ENCODE measurements at places on chromosomes 7 and 10.
A peak's percentile ranks its signal among the peaks of the same experiment; 100 is the strongest.

DNA sequence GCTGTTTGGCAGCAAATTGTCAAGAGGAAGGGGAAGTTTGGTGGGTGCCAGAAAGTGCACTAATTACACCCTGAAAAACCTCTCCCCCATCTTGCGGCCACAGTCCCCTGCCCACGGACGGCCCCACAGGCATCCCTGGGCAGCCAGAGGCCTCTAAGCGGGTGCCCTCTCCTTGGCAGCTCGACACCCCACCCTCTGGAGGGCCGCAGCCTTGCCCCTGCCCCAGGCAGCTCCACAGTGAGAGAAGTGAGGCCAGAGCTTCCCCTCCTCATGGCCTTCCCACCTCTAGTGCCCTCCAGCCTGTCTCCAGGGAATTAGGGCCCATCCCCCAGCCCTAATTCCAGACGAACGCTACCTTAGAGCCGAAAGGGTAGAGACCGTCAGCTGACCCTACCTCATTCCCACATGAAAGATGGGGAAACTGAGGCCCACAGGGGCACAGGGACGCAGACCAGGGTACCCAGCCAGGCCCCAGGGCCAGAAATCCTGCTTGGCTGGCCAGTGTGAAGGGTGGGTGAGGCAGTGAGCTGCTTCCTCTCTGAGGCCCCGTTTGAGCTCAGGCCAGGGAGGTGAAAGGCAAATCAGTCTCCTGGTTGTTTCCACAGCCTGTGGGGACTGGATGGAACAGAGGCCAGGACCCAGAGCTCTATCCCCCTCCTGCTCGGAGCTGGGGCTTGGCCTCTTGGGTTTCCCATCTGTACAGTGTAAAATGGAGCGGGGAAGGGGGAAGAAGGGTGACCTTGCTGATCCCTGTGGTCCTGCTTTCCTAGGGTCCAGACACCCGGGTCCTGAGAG lies 10.0 kb downstream of the ZCCHC24 start:
- no peak for DNase-seq

- no peak for DNase-seq
Observed at GRCh38 chr7:77893813-77894212, 95.2 kb downstream of the PHTF2 start.

DNA sequence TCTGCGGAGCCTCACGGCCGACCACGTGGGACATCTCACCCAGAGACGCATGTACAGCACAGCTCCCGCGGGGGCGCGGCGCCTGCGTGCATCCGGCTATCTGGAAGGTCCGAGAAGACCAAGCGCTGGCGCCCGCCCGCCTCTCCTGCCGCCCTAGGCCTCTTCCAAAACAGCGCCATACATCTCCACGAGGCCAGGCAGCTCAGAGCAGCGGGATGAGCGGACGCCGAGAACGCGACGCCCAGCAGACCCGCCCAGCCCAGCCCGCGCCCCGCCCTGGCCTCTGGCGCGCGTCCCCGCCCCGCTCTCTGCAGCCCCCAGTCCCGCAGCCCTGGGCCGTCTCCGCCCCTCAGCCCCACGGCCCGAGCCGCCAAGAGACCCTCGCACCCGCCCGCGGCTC lies 20.3 kb upstream of the LANCL2 start:
- no peak for DNase-seq

DNA sequence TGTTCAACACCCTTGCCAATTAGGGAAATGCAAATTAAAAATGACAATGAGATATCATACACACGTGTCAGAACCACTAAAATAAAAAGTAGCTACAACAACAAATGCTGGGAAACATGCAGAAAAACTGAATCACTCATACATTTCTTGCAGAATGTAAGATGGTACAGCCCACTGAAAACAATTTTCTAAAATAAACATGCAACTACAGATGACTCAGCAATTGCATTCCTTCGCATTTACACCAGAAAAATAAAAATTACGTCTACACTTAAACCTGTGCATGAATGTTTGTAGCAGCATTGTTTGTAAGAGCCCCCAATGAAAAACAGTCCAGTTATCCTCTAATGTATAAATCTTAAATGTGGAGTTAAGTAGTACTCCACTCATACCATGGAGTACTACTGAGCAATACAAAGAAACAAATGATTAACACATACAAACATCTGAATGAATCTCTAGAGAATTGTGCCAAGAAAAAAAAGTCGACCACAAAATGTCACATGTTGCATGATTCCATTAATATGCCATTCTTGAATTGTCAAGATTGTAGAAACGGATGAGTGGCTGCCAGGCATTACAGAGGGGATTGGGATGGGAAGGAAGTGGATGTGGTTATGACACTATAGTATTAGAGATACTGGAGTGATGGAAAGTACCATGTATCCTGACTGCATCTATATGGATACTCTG lies 134.6 kb upstream of the NPSR1 start:
- DNase-seq, result peak; percentile 51

GRCh38 chr7:125611582-125611981 lies 682.0 kb upstream of the POT1 start:
- DNase-seq, result no peak

DNA sequence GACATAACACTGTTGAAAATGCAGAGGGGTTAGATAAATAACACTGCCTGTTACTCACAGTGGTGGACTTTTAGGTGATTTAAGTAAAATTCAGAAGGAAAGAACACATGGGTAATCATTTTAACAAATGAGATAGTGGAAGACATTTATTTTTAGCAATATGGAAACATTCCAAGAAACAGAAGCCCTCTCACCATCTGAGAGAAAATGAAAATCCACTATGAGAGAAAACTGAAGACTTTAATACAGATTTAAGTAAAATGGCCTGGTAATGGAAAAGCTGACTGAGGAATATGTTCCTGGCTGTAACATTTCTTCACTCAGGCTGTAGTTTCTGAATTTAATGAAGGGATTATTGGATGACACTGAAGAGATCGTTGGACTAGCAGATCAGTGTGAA lies 12.1 kb upstream of the ZNF786 start:
- no peak for DNase-seq

GRCh38 chr7:43033369-43033768 lies 79.1 kb upstream of the HECW1 start:
- DNase-seq, result no peak

DNA sequence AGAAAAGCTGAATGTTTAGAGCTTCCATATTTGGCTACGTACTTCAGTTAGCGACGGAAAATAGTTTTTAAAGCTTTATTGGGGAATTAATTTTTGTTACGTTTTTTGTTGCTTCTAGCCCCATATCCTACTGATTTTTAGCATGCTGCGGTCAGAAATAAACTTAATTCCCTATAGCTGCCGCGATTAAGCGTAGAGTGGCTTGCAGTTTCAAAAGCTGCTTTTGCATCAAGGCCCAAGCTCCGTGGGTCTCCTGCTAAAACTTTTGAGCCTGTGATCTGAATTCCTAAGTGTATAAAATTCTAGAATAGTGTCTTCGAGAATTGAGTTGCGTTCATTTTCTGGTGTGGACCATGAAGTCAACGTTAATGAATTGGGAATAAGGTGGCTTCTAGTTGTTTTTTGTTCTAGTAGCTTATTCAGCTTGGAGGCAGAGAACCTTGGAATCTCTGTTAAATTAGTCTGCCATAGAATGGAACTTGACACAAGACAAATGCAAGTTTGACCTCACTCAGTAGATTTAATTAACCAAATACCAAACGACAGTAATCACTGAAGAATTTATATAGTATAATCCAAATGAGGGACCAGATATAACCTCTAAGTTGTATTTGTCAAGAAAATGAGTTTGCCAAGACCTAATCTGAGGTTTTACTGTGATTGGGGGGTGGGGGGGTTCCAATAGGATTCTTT lies 977 bp downstream of the CALU start:
- DNase-seq, result peak; percentile 16

DNA sequence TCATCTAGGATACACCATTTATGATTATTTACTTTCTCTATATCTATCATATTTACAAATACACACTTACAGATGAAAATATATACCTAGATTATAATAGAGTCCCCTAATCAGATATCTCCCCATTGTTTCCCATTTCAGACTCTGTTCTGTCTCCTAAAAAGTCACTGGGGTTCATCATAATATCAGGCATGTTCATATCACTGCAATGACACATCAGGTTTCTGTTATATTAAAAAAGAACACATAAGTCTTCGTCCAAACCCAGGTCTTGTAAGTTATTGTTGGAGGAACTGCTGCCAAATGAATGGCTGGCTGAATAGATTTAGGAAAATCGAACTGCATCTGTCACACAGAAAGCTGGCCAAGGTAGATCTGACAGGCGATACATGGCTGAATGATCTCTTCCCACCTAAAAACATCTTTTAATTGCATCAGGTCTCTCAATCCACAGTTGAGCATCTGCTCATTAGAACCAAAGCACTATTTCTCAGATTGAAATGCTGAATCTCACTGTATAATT lies 178.7 kb downstream of the CACNA2D1 start:
- no peak for DNase-seq

DNA sequence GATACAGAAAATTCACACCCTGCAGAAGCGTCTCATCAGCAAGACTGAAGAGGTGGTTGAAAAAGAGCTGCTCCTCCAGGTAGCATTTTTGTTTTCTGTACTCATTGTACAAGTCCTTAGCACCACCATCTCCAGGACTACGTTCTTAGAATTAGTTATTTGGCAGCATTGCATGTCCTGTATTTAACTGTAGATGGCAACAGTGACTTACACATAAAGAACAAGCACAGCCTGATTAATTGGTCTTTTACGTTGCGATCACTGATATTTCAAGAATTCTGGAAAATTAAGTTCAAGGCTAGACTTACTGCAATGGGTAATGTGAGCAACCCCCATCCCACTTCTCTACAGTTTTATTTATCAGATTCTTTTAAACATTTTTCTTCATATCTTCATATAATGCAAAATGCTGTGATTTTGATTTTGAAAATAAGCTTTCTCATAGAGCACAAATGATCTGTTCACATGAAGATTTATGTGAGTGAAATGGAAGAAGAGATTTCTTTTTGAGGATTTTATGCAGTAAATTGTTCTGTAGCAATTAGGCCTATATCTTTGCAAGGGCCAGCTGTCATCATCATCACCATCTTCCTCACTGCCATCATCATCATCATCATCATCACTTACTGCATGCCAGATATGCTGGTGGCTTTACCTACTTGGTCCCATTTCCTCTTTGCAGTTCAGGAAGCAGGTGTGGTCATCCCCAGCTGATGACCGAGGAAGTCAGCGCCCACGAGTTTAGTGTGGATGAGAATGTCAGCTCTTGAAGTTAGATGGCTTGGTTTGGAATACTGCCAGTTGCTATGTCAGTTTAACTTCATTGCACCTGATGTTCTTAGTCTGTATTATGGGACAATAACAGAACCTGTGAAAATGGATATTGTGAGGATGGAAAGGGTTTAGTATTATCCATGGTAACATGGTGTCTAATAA lies 53.4 kb downstream of the CFAP58 start:
- DNase-seq, result peak; percentile 67

- DNase-seq, result no peak
Observed at GRCh38 chr7:152743600-152743999, 16.0 kb upstream of the ACTR3B start.

GRCh38 chr10:90992462-90992861 lies 71.6 kb upstream of the ANKRD1 start:
- no peak for DNase-seq

DNA sequence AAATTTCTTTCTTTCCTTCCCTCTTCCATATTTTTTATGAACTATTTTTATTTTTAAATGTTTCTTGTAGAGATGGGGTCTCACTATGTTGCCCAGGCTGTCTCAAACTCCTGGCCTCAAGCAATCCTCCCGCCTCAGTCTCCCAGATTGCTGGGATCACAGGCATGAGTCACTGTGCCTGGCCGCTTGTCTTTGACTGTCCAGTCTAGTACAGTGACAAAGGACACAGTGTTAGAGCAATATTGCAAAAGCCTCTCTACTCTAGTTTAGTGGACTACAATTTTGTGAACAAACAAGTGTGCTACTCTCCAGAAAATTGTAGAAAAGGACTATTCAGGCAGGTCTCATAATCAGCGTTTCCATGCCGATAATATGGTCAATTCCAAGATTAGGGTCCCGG lies 11.0 kb downstream of the CPA4 start:
- DNase-seq, result no peak

DNA sequence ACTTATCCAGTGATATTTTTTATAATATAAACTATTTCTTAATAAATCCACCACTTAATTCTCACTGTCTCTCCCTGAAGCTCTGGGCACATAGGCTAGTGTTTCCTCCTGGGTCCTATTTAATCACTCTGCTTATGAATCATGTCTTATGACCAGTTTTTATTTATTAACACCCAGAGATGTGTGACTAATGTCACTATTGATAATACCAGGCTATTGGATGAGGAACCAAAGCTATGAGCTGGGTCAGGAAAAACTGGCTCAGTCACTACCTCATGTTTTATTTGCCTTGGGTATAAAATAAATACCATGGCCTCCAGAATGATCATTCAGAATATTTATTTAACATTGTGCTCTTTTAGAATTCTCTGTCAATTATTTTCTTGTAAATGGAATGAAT lies 5.2 kb downstream of the SEMA3E start:
- peak; percentile 39 for DNase-seq

DNA sequence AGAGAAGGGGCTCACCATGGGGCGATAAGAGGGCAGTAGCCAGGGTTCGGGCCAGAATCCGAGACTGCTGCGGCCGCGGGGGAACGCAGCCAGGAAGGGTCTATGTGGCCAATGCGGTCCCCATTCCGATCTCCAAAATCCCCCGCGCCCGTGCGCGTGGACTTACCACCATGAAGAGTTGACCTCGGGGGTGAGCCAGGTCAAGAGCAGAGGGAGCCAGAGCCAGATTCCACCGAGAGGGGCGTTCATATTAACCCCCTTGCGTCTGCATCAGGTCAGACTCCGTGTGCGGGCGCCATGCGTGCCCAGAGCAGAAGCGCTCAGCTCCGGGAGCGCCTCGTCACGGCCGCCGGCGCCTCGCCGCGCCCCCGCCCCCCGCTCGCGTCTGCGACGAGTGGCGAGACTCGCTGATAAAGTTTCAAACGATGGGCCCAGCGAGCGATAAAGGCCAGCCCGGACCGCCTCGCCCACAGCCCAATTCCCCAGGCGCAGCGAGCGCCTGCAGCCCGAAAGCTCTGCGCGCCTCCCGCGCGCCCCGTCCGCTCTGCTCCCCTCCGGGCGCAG lies at the start of gene WNT2:
WNT2 (minus strand) TSS at position 318 of the 564 bp plus-strand sequence; CDS start at position 249, 69 bp downstream.
- DNase-seq, result no peak

DNA sequence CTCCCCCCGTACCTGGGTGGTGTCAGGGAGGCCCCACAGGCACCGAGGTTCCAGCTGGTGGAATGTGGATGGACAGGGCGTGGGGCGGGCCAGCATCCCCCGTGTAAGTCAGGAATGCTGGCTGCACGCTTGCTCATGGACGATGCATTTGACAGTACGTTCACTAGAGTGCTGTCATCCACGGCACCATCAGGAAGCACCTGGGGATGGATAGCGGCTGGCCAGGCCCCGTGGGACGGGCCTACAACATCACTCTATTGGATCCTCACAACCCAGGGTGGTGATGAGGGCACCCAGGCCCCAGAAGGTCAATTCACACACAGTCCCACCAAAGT lies 63.6 kb downstream of the INSIG1 start:
- DNase-seq, result no peak

DNA sequence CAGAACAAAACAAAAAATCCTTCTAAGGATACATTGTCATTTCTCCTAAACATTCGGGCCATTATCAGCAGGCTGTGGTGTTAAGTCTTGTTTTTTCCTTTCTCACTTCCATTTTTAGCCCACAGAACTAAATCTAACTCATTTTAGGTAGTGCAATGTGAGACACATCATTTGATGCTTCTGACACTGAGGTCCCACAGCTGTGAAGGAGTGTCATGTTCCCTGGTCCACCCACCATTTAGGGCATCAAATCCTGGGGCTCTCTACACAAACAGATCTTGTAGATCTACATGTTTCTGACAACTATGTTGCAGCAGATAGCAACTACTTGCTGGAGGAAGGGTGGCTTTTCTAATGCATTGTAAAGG lies 232.5 kb upstream of the IGFBP3 start:
- DNase-seq, result no peak
